Smooth muscle cell of the pulmonary artery (primary cell): ENCODE measurements at places on chromosomes 4 and X. TPM values are rescaled to one million over a fixed set of nuclear protein-coding genes. Genes with fewer than 3 reads are reported as not detected.

The L1CAM gene
- 4.6 and 6.7 TPM in 2 replicates for total RNA-seq

The FUNDC1 gene
- total RNA-seq: 6.3 and 10.1 TPM in 2 replicates

The CSAG3 gene
- total RNA-seq: not detected in 2 replicates

The SHROOM2 gene
- total RNA-seq: 0.07 and 0.72 TPM in 2 replicates

The CLCN4 gene
- 2.1 and 5.1 TPM in 2 replicates for total RNA-seq

The CPZ gene
- 1.8 and 24.4 TPM in 2 replicates for total RNA-seq
